ENCODE measurements at places on chromosomes 4 and X.
A peak's percentile ranks its signal among the peaks of the same experiment; 100 is the strongest.

GRCh38 chrX:51837451-51837850 is 56.0 kb upstream of the MAGED1 start:
- DNase-seq: no peak

DNA sequence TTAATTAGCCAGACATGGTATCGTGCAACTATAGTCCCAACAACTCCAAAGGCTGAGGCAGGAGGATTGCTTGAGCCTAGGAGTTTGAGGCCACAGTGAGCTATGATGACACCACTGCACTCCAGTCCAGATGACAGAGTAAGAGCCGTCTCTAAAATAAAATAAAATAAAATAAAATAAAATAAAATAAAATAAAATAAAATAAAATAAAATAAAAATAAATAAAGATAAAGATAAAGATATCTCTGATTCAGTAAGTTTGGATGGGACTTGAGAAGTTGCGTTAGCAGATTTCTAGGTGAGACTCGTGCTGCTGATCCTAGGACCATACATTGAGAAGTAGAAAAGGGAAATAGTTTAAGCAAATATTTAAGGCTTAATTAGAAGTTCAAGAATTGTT is 254.8 kb upstream of the FAM241A start:
- DNase-seq: no peak

DNA sequence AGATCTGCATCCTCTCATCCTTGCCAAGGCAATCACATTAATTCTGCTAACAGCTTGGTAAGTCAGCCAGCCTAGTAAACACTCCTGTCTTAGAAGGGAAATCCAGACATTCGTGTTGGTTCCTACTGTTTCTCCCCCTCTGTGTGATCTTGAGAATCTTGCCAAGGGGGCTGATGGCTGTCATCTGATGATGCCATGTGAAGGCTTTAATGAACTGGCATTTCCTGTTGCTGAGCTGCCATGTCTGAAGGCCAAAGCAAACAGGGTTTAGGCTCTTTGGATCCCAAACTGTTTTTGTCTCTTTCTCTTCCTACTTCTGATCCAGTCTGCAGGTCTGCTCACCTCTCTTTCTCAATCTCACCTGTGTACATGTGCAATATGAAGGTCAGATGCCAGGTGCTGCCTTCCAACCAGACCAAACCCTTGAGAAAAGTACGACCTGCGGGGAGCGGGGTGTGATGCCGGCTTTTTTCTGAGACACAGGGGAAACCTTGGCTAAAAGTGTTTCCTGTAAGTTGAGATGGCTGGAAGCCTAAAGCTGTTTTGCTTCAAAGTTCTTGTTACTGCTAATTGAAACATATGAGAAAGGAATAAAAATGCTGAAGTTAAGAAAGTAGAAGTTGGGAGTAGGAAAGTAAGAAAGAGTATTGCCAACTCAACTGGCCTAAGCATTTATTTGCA is 532.9 kb downstream of the ANKRD50 start:
- DNase-seq: no peak

DNA sequence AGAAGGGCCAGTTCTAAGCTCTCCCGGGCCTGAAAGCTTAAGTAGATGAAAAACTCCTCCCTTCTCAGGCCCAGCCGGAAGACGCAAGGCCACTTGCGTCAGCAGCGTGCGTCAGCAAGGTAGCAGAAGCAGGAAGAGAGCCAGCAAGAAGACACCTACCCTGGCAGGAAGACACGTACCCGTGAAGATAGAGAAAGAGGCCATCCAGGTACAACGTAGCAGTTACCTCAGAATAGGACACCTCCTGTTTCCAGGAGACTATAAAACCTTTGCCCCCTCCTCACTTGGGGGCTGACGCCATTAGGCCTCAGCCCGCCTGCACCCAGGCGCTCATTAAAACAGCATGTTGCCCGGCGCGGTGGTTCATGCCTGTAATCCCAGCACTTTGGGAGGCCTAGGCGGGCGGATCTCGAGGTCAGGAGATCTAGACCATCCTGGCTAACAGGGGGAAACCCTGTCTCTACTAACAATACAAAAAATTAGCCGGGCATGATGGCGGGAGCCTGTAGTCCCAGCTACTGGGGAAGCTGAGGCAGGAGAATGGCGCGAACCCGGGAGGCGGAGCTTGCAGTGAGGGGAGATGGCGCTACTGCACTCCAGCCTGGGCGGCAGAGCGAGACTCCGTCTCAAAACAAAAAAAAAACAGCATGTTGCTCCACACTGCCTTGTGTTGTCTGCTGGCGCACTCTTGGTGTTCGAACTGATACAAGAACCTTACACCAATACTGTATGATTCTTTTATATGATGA is 242.7 kb upstream of the NWD2 start:
- no peak for DNase-seq

DNA sequence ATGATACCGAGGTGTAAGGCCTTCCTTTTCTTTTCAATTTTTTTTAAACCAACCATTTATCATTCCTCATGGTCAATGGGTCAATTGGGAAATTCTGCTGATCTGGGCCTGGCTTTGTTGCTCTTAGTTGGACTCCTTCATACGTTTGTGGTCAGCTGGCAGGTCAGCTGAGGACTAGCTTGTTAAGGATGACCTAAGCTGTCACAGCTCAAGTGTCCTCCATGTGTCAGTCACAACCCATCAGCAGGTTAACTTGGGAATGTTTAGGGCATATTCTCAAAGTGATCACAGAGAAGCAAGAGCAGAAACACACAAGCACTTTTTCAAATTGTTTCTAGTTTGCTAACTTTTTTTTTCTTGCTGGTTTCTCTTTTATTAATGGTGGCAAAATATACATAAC is 117.4 kb upstream of the MAB21L2 start:
- DNase-seq: no peak

DNA sequence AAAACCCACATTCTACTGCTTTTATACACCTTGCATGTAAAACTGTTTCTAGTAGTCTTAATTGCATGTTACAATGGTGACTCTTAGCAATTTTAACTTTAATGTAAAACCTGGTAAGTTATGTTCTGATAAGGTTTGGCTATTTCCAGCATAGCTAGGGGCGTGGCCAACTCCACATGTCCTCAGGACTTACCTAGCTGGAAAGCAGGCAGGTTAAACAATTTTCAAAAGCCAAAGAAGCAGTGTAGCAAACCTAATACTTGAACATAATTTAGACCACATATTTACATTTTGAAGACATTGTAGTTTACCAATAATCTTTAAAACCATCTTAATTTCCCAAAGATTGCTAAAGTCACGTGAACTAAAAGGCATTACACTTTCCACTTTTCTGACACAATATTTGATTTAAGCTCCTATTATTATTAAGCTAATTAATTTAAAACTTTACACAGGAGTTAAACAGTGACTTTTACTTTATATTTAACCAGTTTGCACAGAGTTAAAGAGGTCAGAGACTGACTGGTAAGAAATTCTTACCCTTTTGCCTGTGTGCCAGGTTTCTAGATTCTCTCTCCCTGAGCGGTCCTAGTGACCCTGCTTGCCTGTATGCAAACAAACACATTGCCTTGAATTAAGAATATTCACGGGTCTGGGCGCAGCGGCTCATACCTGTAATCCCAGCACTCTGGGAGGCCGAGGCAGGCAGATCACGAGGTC is 88.2 kb downstream of the GLUD2 start:
- DNase-seq: no peak

DNA sequence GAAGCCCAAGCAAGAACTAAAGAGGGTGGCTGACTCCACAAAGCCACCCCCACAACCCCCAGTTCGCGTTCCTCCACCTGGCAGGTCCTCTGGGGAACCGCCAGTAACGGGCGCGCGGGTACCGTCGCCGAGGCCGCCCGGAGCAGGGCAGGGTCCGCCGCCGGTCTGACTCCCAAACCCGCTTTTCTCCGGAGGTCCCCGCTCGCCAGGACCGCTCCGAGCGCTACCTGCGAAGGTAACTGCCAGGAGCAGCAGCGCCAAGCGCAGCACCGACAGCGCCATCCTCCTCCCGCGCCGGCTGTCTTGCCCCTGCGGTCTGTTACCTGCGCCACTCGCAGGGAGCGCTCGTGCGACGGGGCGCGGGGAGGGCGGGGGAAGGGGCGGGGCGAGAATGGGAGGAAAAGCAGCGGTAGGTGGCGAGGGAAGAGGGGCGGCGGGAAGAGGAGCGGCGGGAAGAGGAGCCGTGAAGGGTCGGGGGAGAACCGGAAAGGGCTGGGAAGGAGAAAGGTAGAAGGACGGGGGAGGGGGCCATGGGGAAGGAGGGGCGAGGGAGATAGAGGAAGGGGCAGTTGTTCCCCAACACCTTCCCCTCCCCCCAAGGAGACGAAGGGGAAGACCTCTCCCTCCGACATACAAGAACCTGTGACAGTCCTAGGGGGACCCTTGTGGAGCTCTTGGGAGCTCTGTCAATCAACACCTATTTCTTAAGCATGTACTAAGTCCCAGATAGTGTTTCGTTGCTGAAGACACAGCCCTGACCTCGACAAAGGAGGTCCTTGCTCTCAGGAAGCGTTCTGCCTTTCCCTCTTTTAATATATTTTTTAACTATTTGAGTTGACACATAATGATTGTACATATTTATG is at the start of gene SPINK2:
TSS of gene SPINK2 (minus strand) at position 321 of the 863 bp plus-strand sequence. CDS start at position 282, 39 bp downstream.
- peak; percentile 62 for DNase-seq

DNA sequence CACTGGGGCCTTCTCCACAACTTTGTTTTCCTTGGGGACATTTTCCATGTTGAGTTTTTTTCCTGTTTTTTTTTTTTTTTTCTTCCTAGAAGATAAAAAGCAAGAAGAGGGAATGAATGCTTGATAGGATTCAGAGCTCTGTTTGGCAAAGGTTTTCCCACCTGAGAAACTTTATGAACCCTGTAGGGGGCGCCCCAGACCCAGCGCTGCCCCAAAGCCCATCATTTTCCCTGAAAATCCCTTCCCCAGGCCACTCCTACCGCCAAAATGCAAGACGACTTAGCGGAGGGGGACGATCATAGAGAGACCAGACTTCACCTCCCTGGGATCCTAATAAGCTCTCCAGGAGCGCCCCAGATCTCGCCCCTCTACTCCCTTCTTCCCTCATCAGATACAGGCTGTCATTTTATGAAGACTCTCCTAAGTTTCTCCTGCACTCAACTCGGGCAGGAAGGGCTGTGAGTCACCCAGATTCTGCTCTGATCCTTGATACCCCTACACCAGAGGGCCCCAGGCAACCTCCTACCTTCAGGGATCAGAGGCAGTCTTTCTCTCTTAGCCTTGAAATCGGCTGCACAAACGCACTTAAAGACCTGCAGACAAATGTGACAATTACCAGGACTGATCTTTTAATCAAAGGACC is 1.4 kb downstream of the BEX5 start:
- no peak for DNase-seq

DNA sequence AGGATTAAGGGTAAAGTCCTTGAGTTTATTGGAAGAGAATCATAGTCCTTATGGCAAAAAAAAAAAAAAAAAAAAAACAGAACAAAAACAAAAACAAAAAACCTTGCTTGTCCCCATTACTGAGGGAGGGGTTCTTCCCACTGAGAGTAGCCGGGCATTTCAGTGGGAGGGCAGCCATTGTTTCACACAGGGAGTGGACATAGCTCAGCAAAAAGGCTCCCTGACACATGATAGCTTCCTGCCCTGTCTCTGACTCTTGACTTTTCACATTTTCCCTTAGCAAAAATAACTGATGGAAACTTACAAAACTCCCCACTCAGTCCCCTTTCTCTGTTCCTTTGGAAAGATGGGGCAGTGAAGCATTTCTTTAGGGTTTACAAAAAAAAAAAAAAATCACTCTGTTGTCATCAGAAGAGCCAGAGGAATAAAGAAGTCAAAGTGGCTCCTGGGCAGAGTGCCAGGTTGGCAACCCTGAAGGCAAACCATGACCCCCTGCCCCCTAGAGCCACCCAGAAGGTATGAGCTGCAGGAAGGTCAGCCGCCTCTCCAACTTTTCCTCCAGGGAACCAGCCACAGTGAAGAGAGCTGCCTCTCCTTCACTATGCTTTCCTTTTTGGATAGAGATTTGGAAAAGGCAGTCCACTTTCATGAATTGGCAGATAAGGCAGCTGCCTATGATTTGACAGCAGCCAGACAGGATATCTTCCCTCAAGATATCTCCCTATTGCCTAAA is 170.6 kb downstream of the KDR start:
- DNase-seq: no peak

- no peak for DNase-seq
These were observed 45.5 kb upstream of the PPP1R2C start for GRCh38 chrX:42823443-42823842.

Measured in activated T-helper 1 cell treated with Interleukin-2 at 50 U/mL for 16 hours (primary cell).